ENCODE measurements at places on chromosomes 13 and 19. TPM values are rescaled to one million over a fixed set of nuclear protein-coding genes. Genes with fewer than 3 reads are reported as not detected.

Gene SCEL
- total RNA-seq, result 81.1 TPM

Gene ERICH4
- not detected for total RNA-seq

Gene TUBA3C
- total RNA-seq, result not detected

Gene ACTN4
- 585 TPM for total RNA-seq

Gene SERPINE3
- not detected for total RNA-seq

Gene SYNE4
- total RNA-seq, result 10.1 TPM

Gene FUT3
- total RNA-seq, result 13.5 TPM

Gene MAP4K1
- 10.2 TPM for total RNA-seq

Gene TECR
- total RNA-seq, result 69.0 TPM

Gene PALM3
- total RNA-seq, result 14.4 TPM

Gene ACTMAP
- 28.4 TPM for total RNA-seq

DNA sequence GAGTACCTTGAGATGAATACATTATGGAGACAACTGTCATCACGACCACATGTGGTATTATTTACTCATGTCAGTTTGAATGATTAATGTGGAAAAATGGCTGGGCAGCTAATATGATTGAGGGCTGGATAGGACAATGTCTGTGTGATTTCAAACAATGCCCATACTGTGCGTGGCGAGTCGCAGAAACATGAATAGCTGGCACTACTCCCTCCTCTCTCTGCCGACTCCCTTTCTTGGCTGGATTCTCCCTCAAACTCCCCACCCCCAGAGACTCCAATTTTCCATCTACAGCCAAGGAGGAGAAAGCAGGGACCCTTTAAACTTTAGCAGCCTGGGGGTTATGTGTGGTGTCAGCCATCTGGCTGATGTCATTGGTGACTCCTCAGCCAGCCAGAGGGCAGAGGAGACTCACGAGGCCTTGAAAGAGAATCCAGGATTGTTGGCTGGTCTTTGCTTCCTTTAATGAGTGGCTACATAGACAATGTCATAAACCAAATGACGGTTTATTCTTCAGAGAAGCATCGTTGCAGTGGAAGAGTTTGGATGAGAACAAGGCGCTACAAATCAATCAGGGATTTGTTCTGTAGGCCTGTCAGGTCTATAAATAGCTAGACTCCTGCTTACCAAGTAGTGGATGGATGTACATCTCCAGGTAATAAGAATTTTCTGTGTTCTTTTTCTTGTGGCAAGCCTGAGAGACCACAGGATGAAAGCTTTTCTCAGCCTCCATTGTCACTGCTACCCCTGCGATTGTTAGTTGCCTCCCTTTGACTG, 165.6 kb downstream of the DLEU7 start:
- DNase-seq, result no peak
- no peaks in the 10 kb centered on the region for H3K36me3 ChIP-seq
- peaks cover 14% of the 10 kb centered on the region for H3K4me1 ChIP-seq
- H3K27me3 ChIP-seq, result no peaks in the 10 kb centered on the region
- no peak overlapping the region for H3K4me3 ChIP-seq

- no peaks in the 10 kb centered on the region for H3K4me1 ChIP-seq
- H3K27me3 ChIP-seq, result no peaks in the 10 kb centered on the region
- no peak overlapping the region for H3K4me3 ChIP-seq
- no peaks in the 10 kb centered on the region for H3K36me3 ChIP-seq
- no peak for DNase-seq
Observed at GRCh38 chr13:26168835-26169234, 53.3 kb downstream of the RNF6 start.

DNA sequence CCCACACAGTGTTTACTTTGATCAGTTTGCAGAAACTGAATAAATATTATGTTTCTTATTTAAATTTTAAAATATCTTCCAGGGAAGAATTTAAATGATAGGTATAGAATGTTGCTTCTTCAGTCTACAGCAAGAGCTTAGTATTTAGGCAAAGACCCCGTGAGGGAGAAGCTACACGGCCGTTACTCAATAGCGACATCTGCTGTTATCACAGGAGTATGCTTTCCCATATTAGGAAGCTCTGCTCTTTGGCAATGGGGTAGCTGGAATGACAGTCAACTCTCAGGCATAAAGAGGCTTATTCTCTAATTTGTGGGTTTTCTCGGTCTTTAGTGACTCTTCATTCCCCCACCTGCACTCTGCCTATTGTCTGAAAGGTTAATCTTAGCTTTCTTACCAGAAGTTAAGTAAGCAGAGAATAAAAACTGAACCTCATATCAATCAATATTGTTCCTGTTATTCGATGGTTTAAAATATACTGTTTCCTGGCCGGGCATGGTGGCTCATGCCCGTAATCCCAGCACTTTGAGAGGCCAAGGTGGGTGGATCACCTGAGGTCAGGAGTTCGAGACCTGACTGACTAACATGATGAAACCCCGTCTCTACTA, 13.2 kb upstream of the LHFPL6 start:
- no peaks in the 10 kb centered on the region for H3K4me1 ChIP-seq
- H3K36me3 ChIP-seq, result no peaks in the 10 kb centered on the region
- DNase-seq, result peak; percentile 34
- H3K4me3 ChIP-seq, result no peak overlapping the region

GRCh38 chr13:109789262-109789661, 2.9 kb upstream of the IRS2 start:
- H3K27ac ChIP-seq, result peak overlapping the region; percentile 10
- H3K36me3 ChIP-seq, result peaks cover 2% of the 10 kb centered on the region
- H3K4me1 ChIP-seq, result peaks cover 26% of the 10 kb centered on the region
- no peak for DNase-seq

DNA sequence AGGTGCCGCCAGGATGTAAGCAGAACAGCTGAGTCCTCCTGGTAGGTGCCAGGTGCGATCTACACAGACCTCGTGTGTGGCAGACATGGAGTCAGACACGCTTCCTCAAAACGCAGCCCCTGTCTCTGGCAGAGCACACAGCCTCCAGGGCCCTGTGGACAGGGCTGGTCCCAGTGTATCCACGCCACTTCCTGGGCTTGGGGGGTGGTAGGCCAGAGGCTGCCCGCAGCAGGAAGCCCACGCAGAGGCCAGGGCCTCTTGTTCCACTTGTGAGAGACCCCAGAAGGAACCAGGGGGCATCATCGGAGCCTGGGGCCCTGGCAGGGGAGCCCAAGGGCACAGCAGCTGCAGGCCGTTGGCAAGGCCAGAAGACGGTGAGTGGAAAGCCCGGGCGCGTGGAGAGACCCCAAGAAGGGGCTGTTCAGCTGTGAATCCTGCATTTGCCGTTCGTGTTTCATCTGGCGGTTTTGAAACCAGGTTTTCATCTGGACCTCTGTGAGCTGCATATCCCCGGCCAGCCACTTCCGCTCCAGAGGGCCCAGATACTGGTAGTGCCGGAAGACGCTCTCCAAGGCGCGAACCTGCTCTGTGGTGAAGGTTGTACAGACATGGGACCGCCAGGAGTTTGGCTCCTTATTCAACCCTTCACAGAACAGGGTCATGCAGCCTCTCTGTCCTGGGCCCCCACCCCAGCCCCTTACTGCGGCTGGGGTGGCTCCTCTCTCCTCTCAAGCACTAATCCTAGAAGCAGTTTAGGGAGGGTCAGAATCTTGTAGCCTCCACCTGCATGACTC, 25.1 kb upstream of the SLITRK1 start:
- no peaks in the 10 kb centered on the region for H3K27me3 ChIP-seq
- DNase-seq, result peak; percentile 41
- H3K27ac ChIP-seq, result no peak overlapping the region
- no peak overlapping the region for H3K4me3 ChIP-seq
- H3K4me1 ChIP-seq, result no peaks in the 10 kb centered on the region

GRCh38 chr13:46143184-46143701, 38.4 kb upstream of the CPB2 start:
- peaks cover 18% of the 10 kb centered on the region for H3K36me3 ChIP-seq
- no peak for DNase-seq
- no peak overlapping the region for H3K27ac ChIP-seq
- no peak overlapping the region for H3K4me3 ChIP-seq

DNA sequence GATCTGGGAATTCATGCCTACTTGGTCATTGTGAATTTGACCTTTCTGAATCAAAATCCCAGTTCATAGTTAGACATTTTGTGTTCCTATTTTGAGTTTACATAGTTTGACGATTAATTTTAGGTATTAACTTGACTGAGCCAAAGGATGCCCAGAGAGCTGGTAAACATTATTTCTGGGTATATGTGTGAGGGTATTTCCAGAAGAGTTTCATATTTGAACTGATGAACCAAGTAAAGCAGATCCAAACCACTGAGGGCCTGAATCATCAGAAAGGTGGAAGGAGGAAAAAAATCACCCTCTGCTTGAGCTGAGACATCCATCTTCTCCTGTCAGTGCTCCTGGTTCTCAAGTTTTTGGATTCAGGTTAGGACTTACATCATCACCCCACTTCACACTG, 116.6 kb downstream of the CYSLTR2 start:
- DNase-seq, result no peak
- no peaks in the 10 kb centered on the region for H3K36me3 ChIP-seq
- no peak overlapping the region for H3K4me3 ChIP-seq
- H3K27me3 ChIP-seq, result no peaks in the 10 kb centered on the region
- H3K4me1 ChIP-seq, result no peaks in the 10 kb centered on the region
- no peak overlapping the region for H3K27ac ChIP-seq

DNA sequence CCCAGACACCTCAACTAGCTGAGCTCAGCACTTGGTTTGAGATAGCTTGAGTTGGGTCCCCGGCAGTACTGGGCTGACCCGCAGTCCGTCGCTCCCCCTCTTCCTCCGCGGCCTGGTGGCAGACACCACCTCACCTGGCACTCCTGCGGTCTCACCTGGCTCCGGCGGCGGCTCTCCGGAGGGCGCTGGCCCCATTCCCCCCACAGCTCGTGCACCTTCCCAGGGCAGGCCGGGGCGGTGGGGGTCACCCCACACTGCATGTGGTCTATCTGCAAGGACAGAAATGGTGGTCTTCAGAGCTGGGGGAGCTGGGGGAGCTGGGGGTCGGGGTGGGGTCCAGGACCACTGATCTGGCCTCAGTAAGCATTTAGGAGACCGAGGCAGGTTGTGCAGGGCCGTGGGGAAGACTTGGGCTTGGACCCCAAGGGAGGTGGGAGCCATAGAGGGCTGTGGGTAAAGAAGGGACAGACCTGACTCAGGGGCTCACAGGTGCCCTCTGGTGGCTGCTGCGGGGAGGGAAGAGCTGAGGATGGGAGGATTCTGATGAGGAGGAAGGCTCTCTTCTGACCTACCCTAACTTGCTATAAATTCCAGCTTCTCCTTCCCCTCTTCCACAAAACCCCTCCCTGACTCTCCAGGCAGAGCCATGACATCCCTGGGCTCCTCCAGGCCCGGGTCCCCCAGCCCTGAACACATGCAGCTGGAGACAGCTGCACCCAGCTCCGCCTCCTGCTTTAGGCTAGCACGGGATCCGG, 6.7 kb upstream of the PLIN4 start:
- no peak overlapping the region for H3K4me3 ChIP-seq
- H3K36me3 ChIP-seq, result no peaks in the 10 kb centered on the region
- no peaks in the 10 kb centered on the region for H3K4me1 ChIP-seq
- no peak overlapping the region for H3K27ac ChIP-seq
- H3K27me3 ChIP-seq, result no peaks in the 10 kb centered on the region

- H3K4me3 ChIP-seq, result no peak overlapping the region
- DNase-seq, result peak; percentile 31
Observed at GRCh38 chr13:54287062-54287764, 1258.6 kb downstream of the OLFM4 start.

- peak overlapping the region; percentile 88 for H3K27ac ChIP-seq
- H3K27me3 ChIP-seq, result no peaks in the 10 kb centered on the region
- DNase-seq, result peak; percentile 78
- peaks cover 11% of the 10 kb centered on the region for H3K36me3 ChIP-seq
Observed at GRCh38 chr19:14147797-14148605, 11.6 kb upstream of the ASF1B start.

DNA sequence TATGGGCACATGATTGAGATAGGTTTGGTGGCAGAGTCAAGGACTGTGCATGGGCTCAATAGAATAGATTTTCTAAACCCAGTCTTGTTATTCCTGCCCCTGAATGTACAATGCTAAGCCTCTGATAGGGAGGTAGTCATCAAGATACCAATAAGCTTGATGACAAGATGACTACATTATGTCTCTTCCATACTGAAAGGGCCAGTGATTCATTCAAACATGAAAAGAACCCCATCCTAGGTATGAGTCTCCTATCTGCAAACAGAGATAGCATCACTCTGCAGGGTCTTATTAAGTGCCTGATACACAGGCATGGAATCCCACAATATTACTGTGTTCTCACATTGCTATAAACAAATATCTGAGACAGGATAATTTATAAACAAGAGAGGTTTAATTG, 40.3 kb upstream of the UFM1 start:
- no peak overlapping the region for H3K27ac ChIP-seq
- H3K27me3 ChIP-seq, result no peaks in the 10 kb centered on the region
- no peaks in the 10 kb centered on the region for H3K4me1 ChIP-seq
- H3K36me3 ChIP-seq, result no peaks in the 10 kb centered on the region

DNA sequence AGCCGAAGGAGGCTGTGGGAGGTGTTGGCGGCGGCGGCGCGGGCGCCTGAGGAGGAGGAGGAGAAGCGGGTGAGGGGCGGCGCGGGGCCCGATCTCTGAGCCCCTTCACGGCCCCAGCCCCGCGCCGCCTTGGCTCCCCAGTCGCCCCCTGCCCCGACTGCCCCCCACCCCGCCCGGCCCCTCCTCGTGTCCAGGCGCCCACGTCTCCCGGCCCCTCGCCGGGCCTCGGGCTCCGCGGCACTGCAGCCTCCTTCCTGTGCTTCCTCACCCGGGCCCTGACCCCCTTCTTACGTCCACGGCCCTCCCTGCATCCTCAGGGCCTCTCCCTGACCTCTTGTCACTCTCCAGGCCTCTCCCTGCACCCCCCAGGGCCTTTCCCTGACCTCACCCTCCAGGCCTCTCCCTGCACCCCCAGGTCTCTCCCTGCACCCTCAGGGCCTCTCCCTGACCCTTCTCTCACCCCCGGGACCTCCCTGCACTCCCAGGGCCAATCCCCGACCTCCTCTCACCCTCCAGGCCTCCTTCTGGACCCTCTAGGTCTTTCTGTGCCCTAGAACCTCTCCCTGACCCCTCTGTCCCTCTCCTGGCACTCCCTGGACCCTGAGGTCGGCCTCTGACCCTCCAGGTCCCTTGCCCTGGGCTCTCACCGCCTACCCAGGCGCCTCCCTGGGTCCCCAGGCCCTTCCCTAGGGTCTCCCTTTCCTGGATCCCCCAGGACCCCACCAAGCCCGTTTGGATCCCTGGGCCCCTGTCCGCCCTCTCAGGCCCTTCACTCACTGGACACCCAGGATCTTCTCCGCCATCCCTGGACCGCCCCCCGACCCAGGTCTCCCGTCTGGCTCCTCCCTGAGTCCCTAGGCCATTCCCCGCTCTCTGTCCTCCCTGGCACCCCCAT, 460 bp downstream of the KMT5C start:
- peak overlapping the region; percentile 84 for H3K4me3 ChIP-seq
- H3K27me3 ChIP-seq, result no peaks in the 10 kb centered on the region
- peaks cover 21% of the 10 kb centered on the region for H3K4me1 ChIP-seq
- peak overlapping the region; percentile 90 for H3K27ac ChIP-seq

Measured in upper lobe of left lung (tissue), 6 donors.